ENCODE measurements at places on chromosomes 7 and 10.
A peak's percentile ranks its signal among the peaks of the same experiment; 100 is the strongest.

GRCh38 chr10:106820579-106820978, 343.9 kb downstream of the SORCS1 start:
- DNase-seq, result no peak

- DNase-seq, result peak; percentile 26
Measured at GRCh38 chr10:4650582-4650981, 175.4 kb upstream of the AKR1E2 start.

DNA sequence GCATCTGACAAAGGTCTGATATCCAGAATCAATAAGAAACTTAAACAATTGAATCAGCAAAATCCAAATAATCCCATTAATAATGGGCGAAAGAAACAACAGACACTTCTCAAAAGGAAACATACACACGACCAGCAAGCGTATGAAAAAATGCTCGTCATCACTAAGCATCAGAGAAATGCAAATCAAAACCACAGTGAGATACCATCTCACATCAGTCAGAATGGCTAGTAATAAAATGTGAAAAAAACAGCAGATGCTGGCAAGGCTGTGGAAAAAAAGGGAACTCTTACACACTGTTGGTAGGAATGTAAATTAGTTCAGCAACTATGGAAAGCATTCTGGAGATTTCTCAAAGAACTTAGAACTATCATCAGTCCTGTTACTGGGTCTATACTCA, 496.7 kb downstream of the SH2D4B start:
- DNase-seq, result no peak

DNA sequence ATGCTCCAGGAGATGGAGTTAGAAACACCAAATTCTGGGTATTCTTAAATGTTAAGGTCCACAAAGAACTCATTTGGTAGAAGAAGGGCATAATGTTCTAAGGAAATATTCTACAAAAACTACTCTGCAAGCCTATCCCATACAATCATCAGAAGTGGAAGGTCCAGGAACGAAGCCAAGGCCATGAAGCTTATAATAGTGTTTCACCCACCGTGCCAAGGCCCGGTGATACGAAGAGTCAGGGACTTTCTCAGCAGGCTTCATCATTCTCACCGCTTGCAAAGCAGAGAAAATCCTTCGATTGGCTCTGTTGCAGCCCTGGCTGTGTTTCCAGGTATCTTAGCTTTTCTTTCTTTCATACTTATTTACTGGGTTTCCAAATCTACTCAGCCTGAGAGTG, 351.9 kb upstream of the CELF2 start:
- DNase-seq, result no peak

- DNase-seq, result no peak
Measured at GRCh38 chr7:23600236-23600635, 3.1 kb downstream of the CCDC126 start.

DNA sequence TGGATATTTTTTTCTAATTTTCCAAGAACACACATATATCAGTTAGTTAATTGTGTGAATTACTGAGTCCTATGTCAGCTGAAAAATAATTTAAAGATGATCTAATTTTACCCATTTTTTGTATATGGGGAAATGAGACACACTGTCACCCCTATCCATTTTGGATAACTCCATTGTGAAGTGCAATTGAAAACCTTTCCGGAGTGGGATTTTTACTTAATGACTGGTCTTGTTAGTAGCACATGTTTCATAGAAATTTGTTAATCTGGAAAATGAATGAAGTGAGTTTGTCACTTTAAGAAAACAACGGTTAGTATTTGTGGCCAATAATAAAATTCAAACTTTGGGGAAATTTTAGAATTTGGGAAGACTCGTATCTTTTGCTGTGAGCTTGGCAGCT, 2.0 kb downstream of the GARS1 start:
- DNase-seq, result no peak

DNA sequence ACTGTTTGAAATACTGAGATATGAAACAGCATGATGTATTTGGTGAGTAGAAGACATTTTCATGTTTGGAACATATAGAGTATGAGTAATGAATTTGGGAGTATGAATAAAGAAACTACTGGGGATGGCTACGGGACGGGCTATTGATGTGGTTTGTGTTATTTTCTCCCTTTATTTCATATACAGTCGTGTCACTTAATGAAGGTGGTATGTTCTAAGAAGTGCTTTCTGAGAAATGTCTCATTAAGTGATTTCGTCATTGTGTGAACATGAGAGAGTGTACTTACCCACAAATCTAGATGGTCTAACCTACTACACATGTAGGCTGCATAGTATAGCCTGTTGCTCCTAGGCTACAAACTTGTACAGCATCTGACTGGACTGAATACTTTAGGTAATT, 106.3 kb downstream of the CCNY start:
- no peak for DNase-seq

DNA sequence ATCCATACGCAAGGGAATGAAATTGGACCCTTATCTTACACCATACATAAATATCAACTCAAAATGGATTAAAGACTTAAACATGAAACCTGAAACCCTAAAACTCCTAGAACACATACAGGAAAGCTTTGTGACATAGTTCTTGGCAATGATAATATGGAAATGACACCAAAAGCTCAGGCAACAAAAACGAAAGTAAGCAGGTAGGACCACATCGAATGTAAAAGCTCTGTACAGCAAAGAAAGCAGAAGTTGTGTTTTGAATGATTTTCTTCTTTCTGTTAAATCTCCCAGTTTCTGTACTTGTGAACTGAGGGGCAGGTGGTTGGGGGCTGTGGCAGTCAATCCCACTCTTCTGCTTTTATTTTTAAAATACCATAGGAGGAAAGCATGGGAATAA, 368.4 kb upstream of the PODXL start:
- DNase-seq, result no peak

DNA sequence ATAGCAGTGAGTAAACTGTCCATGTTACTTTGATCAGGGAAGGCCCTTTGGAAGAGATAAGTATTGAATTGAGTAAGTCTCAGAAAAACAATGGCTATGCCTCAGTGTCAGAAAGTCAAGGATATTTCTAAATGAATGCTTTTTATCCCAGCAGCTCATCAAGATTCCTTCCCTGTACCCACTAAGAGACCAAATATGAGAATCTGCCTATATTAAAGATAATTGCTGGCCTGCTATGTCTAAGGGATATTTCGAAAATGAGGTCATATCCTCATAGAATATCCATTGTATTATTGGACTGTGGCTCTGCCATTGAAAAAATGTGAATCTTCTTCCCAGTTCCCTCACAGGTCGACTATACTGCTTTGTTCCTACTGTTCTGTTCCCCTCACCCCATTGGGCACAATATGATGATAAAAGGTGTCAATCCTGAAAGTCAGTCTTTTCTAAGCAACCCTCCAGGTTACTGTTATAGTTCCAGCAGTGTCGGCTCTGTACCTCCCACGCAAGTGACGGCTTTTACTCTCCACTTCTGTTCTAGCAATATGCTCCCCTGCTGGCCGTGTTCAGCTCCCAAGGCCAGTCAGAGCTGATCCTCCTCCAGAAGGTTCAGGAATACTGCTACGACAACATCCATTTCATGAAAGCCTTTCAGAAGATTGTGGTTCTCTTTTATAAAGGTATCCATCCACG, 51.7 kb downstream of the BZW2 start:
- no peak for DNase-seq

DNA sequence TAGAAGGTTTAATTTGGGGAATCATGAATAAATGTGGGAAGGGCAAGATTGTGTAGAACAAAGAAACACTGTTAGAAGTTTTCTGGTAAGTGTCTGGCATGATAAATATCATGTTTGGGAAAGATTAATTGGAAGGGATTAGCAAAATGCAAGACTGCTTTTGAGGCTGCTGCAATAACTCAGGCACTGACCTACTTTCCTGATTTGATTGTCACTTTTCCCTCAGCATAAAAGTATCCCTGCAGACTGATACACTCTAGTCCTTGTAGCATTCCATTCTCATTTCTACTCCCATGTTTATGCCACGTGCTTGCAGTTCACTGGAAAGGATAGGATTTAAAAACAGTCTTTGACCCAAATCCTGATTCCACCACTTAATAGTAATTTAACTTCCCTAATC, 303.3 kb upstream of the SEMA3A start:
- DNase-seq, result no peak

DNA sequence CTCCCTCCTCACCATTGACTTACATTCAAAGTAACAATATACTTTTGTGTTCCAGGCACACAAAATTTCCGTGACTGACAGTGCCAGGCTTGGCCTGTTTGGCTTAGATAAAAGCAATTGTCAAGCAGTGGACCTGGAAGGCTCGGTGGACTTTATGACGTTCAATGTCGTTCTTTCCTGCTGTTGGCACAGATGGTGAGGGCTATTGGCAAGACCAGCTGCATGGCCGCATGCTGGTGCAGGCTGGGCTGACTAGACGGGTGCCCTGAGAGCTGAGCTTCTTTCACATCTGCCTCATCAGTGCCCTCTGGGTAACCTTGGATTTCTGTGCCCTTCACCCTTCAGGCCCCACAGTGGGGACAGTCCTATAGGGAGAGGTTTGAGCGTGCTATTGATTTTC, 45.2 kb downstream of the WIPF3 start:
- peak; percentile 52 for DNase-seq
